Osteocyte (in vitro differentiated cells): ENCODE measurements at places on chromosomes 3 and 15. TPM values are rescaled to one million over a fixed set of nuclear protein-coding genes. Genes with fewer than 3 reads are reported as not detected.

The GOLGA8N gene
- total RNA-seq, result 7.9 and 9.2 TPM in 2 replicates

DNA sequence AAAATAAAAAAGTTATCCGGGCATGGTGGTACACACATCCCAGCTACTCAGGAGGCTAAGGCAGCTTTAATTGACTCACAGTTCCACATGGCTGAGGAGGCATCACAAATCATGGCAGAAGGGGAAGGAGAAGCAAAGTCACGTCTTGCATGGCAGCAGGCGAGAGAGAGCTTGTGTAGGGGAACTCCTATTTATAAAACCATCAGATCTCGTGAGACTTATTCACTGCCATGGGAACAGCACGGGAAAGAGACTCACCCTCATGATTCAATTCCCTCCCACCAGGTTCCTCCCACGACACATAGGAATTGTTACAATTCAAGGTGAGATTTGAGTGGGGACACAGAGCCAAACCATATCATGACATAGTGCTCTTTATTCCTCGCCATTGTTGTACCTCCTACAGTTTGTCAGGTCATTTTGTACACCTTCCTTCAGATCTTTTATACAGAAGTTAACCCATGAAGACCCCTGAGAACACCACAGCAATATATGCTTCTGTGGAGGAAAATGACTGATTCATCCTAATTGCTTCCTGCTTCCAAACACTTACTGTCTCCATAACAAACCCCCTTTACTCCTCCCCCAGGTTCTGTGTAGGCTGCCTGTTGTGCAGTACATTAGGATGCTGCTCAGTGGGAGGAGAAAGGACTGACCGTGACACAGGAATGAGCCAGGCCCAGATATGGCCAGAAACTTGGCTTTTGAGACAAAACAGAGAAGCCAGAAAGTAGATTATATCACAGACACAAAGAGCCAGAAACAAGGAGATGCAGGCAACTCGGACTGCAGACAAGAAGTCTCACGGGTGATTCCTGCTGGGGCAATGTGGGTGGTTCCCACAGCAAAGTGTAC lies 67.9 kb upstream of the HEG1 start:
- DNase-seq, result no peak
- no peaks in the 10 kb centered on the region for H3K36me3 ChIP-seq
- no peak overlapping the region for H3K27ac ChIP-seq
- peaks cover 43% of the 10 kb centered on the region for H3K4me1 ChIP-seq
- H3K27me3 ChIP-seq, result no peaks in the 10 kb centered on the region

DNA sequence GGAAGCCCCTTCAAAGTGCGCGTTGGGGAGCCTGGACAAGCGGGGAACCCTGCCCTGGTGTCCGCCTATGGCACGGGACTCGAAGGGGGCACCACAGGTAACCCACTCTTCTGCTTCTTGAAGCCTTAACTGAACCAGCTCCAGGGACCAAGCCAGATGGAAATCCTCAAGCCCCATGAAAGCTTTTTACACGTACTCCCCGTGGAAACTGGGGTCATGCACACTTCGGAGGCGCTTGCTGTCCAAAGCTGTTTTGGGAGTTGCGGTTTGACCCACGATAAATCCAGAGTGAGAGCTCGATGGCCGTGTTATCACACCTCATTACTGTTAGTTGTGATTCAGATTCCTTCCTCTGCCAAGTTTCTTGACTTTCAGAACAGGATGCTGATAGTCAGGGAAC lies 47.5 kb downstream of the DNASE1L3 start:
- DNase-seq, result no peak
- H3K27me3 ChIP-seq, result no peaks in the 10 kb centered on the region
- H3K36me3 ChIP-seq, result peaks cover 29% of the 10 kb centered on the region
- peaks cover 74% of the 10 kb centered on the region for H3K4me1 ChIP-seq

DNA sequence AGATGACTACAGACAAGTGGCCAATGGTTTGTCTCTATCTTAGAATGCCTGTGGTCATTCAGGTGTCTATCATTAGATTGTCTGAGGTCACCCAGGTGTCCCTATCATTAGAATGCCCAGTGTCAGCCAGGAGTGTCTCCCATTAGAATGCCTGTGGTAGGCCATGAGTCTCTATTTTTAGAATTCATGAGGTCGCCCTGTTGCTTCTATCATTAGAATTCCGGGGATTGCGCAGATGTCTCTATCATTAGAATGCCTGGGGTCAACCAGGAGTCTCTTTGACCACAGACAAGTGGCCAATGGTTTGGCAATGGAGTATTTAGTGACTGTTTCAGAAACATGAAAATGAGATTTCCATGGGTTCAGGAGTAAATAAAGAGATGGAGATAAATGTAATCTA lies 7.6 kb downstream of the RTP2 start:
- no peak for DNase-seq
- no peak overlapping the region for H3K4me3 ChIP-seq
- no peaks in the 10 kb centered on the region for H3K4me1 ChIP-seq

The TLR9 gene
- not detected in 2 replicates for total RNA-seq

DNA sequence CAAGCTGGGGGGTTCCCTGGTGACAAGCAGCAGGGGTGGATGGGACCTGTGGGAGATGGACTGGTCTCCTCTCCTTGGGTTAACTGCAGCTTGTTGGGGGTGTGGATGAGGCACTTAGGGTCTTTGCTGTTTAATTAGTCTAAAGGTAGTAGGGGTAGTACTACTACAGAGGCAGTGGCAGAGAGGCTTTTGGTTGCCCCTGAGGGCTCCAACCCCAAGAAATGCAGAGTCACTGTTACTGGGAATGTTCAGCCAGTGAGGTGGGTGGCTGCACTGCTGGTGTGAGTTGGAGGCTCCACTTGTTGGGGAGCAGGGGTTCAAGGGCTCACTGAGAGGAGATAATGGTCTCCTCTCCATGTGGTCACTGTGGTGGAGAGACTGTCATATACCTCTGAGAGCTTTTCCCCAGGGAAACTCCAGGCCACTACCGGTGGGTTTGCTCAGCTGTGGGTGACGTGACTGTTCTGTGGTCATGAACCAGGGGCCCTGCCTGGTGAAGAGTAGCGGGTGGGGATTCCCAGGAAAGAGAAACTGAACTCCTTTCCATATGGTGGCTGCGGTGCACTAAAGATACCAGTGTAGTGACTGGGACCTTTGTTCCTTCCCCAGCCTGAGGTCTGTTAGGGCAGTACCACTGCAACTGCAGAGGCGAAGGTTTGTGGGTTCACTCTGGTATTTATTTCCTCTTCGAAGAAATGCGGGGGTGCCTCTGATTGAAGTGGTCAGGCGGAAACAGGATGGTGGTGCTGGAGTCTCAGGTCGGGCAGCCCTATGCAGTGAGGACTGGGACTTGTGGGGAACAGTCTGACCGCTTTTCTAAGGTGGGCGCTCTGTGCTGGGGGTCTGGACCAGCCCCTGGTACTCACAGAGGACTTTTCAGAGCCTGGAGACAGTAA lies 68.9 kb upstream of the TNFSF10 start:
- no peak overlapping the region for H3K27ac ChIP-seq
- DNase-seq, result no peak
- H3K4me1 ChIP-seq, result peaks cover 5% of the 10 kb centered on the region
- no peaks in the 10 kb centered on the region for H3K36me3 ChIP-seq

- H3K27ac ChIP-seq, result no peak overlapping the region
- no peak for DNase-seq
- no peaks in the 10 kb centered on the region for H3K36me3 ChIP-seq
- no peaks in the 10 kb centered on the region for H3K4me1 ChIP-seq
- H3K4me3 ChIP-seq, result no peak overlapping the region
Measured at GRCh38 chr3:133675631-133676335, 14.0 kb upstream of the TOPBP1 start.

The MBD4 gene
- 23.1 and 24.2 TPM in 2 replicates for total RNA-seq

The CNTN3 gene
- 0.29 and 0.35 TPM in 2 replicates for total RNA-seq

DNA sequence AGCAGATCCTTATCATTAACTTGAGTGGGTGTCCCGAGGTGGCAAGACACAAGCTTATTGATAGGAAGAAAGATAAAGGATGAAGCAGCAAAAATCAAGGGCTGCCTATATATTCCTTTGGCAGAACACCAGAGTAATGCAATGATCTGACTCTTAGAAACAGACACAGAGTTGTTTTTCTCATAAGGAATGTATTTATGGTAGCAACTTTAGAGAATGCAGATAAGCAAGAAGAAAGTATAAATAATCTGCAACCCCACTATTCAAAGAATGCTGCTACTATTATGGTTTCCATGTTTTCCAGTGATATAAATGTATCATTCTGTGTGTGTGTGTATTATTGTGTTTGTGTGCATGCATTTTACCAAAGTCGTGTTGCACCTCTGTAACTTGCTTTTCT lies 208.3 kb downstream of the THSD4 start:
- H3K4me1 ChIP-seq, result peaks cover 21% of the 10 kb centered on the region
- no peaks in the 10 kb centered on the region for H3K36me3 ChIP-seq
- no peak for DNase-seq
- H3K27ac ChIP-seq, result no peak overlapping the region
- no peak overlapping the region for H3K4me3 ChIP-seq

DNA sequence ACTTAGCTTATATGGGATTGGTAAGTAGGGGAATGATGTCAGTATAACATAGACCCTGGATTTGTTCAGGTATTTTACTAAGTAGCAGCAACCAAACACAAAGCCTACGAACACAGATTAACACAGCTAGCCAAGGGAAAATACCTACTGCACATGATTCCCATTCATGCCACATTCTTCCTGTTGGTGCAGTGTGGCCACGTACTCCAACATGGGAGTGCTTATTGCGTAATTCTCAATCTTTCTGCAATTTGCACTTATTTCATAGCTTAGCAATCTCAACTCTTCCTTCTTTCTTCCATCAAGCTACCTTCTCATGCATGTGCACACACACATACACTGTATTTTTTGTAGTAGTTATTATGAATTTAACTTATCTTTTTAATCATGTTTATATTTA lies 186.8 kb downstream of the IL5RA start:
- H3K4me3 ChIP-seq, result no peak overlapping the region
- no peaks in the 10 kb centered on the region for H3K36me3 ChIP-seq
- no peaks in the 10 kb centered on the region for H3K4me1 ChIP-seq
- no peak overlapping the region for H3K27ac ChIP-seq

DNA sequence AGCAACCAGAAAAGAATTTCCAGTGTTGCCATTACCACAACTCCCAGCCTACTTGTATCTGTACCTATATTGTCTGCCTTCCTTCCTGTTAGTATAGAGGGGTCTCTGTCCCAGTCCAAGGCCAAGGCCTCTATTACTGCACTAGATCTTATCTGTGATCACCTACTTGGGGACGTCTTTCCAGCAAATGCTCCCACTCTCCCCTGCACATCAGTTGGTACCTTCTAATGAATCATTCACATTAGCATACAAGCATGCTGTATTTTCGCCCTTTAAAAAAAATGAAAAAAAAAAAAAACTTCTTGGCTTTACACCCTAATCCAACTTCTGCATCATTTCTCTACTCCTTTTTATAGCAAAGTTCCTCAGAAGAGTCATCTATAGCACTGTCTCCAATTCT lies 4.8 kb upstream of the AVEN start:
- no peak overlapping the region for H3K4me3 ChIP-seq
- H3K27ac ChIP-seq, result no peak overlapping the region

DNA sequence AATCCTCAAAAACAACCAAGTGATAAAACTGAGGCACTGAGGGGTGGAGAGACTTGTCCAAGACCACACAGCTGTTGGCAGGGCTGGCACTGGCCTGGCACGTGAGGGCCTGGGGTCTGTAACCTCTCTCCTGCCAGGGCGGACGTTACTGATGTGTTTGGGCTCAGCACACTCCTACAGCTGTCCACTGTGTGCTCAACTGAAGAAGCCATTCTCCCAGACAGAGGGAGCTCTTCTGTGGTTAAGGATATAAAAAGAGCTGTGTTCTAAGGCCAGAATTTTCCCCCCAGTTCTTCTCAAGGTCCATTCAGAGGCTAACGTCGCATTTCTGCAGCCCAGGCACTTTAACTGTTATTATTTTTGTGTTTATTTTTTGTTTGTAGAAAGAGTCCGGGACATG lies 429.0 kb upstream of the ATP11B start:
- no peak overlapping the region for H3K4me3 ChIP-seq

GRCh38 chr3:72536206-72536877 lies 311.9 kb downstream of the SHQ1 start:
- H3K4me3 ChIP-seq, result no peak overlapping the region
- no peaks in the 10 kb centered on the region for H3K36me3 ChIP-seq
- H3K27ac ChIP-seq, result no peak overlapping the region

DNA sequence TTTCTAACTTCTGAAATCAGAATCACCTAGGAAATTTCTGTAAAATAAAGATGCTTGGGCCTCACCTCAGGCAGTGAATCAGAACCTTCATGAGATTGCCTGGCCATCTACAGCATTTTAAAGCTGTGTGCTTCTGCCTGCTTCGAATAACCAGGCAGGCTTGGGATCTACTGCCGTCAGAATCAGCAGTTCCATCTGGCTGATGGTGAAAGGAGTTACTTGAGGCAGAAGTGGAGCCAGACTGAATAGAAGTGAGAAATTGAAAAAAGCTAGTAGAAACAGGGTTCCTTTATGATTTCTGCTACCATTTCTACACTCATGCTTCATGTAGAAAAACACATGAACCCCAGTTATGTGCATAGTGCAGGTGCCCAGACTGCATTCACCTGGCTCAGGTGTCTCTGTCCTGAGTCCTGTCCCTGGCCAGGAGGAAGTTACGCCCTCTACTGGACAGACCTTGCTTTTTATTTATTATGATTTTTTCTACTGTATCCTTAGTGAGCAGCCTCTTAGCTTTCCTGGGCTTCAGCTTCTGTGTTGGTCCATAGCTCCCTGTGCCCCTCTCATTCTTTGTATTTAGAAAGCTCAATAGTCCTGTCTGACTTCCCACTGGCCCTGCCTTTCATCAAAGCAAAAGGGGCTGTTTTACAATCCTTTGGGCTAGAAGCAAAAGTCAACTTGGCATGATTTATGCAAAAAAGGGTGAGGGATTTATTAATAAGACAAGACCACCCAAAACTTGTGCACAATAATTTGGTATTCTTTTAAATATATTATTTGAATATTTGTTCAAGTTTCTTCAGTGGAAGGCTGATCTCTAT lies 200.8 kb upstream of the GOLGA6L4 start:
- no peaks in the 10 kb centered on the region for H3K27me3 ChIP-seq
- no peak for DNase-seq
- H3K27ac ChIP-seq, result no peak overlapping the region
- no peaks in the 10 kb centered on the region for H3K4me1 ChIP-seq
- H3K4me3 ChIP-seq, result no peak overlapping the region
- no peaks in the 10 kb centered on the region for H3K36me3 ChIP-seq

GRCh38 chr3:113183748-113184661 lies 27.4 kb upstream of the BOC start:
- H3K36me3 ChIP-seq, result peaks cover 2% of the 10 kb centered on the region
- no peaks in the 10 kb centered on the region for H3K27me3 ChIP-seq
- no peak overlapping the region for H3K27ac ChIP-seq
- DNase-seq, result no peak

- no peak for DNase-seq
- no peak overlapping the region for H3K4me3 ChIP-seq
- no peaks in the 10 kb centered on the region for H3K27me3 ChIP-seq
- peaks cover 2% of the 10 kb centered on the region for H3K36me3 ChIP-seq
- H3K4me1 ChIP-seq, result peaks cover 11% of the 10 kb centered on the region
- no peak overlapping the region for H3K27ac ChIP-seq
Measured at GRCh38 chr3:30469133-30469532, 137.3 kb upstream of the TGFBR2 start.
